ENCODE measurements at places on chromosomes 7 and 10.

GRCh38 chr7:127290116-127290655 lies 37.4 kb upstream of the GRM8 start:
- no peak for DNase-seq

- DNase-seq: no peak
Observed at GRCh38 chr10:61376377-61376776, 76.8 kb downstream of the TMEM26 start.

GRCh38 chr7:128020159-128020558 lies 11.1 kb downstream of the LRRC4 start:
- no peak for DNase-seq

DNA sequence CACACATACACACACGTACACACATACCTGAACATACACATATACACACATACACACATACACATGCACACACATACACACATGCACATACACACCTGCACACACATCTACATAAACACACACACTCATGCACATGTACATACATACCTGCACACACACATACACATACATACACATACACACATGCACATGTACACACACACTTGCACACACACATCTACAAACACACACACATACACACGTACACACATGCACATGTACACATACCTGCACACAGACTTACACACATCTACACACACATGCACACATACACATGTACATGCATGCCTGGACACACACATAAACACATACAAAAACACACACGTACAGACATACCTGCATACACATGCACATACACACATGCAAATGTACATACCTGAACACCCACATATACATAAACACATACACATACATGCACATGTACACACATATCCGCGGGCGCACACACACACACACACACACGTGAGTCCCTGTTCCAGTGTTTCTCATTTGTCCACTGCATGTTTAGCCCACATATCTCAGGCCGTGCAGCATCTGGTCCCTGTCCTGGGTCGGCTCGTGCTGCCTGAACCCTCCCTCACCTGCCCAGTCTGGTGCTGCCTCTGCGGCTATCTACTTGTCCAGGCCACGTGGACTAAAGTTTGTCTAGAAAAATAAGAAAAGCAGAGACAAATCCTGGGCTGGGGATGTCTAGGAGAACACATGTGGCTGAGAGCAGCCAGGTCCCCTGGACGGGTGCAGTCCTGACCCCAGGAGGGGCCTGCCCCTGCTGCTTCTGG lies 238.7 kb downstream of the TCERG1L start:
- DNase-seq: peak; percentile 58

GRCh38 chr7:10875080-10875479 lies 98.6 kb upstream of the PHF14 start:
- DNase-seq: no peak

DNA sequence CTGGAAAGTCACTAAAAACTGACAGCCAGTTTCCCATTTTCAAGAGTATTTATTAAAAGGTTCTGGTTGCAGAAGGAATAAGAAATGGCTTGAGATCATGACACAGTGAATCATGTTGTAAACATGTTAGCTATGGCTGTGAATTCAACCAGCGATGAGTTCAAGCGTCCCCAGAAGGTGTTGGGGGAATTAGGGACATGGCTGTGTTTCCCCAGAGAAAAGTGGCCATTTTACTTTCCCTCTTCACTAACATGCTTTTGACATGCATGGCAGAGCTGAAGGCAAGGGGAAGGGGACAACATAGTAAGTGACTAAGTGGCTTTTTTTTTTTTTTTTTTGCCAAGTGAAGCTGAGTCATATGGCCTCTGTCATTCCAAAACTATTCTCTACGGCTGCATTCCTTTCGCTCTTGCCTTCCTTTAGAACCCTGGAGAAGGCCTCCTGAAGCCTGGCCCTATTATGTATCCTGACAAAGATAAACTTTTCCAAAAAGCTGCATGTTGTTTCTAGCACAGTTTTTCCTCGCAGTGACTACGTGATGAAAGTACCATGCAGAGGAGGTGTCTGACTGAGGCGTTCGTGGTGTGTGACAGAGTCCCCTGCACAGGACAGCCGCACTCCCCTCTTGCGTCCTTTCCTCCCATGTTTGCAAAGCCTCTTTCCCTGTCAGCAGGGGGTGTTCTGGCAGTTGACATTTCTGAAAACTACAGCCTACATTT lies 46.9 kb downstream of the EGFR start:
- no peak for DNase-seq

DNA sequence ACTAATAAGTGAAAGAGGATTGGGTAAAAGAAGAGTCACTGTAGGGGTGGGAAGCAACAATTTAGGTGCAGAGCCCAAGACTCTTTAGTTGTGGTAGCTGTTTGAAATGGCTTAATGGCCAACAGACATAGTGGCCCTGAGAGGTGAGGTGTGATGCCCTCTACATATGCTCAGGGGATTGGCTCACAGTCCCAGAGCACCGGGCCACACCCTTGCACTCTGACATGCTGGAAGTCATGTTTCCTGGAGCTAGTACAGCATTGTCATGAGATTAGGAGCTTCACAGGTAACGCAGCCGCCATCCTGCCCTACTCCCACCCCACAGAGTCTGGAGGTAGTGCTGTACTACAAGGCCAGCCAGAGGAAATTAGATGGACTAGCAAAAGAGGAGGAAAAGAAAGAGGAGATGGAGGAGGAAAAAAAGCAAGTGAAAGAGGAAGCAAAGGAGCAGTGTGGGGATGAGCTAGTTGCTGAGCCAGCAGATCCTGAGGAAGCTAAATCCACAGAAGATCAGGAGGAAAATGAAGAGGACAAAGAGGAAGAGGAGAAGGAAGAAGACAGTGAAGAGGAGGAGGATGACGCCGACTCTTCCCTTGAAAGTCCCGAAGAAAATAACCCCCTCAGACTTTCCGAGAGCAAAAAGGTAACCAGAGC lies 14.8 kb upstream of the FLNC start:
- no peak for DNase-seq

DNA sequence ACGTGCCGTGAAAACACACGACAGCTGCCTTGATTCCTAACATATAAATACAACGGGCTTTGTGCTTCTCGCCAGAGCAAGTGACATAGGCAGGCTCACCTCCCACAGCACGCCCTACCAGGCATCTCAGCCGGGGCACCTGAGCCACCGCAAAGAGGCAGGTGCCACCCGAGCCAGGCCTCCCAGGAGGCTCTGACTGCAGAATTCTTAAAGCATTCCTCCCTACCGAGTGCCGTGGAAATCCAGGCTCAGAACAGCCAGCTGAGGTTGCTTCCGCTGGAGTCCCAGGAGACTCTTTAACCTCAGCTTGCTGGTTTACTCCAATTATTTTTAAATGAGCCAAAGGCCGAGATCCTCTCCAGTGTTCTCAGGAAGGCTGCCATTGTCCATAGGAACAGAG lies 206.5 kb downstream of the USP6NL start:
- no peak for DNase-seq

DNA sequence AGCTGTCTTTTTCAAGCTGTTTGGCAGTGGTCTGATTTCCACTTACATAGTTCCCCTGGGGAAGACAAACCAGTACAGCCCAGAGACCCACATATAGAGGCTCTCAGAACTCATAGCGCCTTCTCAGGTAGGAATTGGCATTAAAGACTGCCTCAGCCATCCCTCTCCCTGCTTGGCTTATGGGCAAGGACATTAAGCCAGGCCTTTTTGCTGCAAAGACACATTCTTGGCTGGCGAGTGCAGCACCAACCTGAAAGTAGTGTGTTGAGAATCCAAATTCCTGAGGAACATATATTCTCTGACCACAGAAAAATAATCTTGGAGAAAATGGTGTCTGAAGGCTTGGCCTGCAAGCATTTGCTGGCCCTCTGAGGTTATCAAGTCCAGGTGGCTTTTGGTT lies 39.2 kb upstream of the HPS1 start:
- DNase-seq: no peak

- DNase-seq: no peak
Observed at GRCh38 chr10:43596546-43596945, 9.7 kb upstream of the ZNF485 start.

DNA sequence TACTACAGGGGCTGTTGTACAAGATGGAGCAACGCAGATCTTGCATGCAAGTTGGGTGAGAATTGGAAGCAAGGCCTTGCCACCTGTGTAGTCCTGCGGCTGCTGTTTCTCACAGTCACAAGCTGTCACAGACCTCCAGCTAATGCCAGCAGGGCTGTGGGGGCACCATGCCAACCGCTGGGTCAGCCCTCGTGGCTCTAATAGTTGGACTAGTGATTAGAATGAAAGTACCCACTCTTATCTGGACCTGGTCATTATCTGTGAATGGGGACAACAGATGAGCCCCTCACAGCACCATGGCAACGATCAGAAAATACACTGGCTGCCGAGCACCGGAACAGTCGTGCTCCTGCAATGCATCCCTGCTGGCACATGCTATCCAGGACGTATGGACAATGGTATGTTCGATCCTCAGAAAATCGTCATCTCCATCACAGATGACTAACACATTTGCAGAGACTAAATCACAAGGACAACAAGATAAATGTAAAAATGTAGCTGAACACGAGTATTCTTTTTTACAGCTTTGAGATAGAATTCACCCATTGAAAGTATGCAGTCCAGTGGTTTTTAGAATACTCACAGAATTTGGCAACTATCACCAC lies 80.4 kb upstream of the CALN1 start:
- peak; percentile 82 for DNase-seq

DNA sequence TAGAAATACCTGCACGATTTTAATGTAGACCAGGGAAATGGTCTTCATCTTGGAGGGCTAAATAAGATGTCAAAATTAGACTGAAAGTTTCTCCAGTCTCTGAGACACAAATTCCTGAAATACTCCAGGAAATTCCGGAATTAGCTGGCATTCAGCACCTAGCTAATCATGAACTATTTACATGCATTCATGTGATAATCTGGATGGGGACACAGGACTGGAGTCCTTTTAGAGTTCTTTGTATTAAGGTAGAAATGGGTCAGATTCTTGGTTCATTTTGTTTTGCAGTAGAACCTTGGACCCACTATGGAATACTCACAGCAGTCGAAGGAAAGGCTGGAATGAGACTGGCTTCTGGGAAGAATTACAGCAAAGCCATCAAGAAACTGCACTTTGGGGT lies 65.3 kb upstream of the MDFIC start:
- DNase-seq: no peak

Measured in Right ventricle myocardium inferior (tissue), 1 donor.